GM20000 (cell line): ENCODE measurements at places on chromosomes 6 and 20.

DNA sequence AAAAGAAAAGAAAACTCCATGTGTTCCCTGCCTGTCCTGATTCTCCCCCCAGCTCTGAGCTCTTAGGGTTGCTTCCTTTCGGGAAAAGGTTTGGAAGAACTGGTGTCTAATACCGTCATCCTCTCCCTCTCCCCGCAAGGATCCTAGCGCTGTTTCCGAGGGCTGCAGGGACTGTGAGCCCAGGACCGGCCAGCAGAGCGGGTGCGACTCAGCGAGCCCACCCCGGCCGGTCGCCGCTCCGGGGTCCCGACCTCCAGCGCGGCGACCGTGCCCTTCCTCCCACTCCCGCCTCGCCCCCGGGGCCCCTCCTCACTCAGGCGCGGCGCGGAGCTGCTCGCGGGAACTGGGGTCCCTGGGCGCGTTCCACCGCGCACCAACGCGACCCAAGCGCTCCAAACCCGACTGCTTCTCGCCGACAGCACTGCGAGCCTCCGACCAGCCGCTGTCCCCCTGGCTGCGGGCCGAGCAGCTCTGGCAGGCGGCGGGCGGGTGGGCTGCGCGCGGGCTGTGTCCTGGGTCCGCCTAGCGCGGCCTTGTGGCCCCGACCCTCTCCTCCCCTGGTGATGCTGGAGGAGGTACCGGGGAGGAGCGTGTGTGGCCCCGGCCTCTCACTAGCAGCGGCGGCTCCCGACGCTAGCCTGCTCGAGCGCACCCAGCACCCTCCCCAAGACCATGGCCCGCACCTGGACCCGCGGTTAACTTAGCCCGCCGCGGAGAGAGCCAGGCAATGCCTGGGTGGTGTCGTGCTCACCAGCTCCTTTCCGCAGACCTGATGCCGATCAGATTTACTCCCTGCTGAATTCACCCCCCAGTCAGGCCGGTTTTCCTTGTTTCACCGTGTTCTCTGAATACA is at the start of gene PLA2G7:
Gene PLA2G7 (minus strand): TSS at position 509 of the 853 bp plus-strand sequence. CDS start 12,484 bp downstream, outside the sequence.
- peak; percentile 18 for DNase-seq

GRCh38 chr6:14118091-14118439 is 493 bp downstream of the CD83 start:
- no peak for DNase-seq

DNA sequence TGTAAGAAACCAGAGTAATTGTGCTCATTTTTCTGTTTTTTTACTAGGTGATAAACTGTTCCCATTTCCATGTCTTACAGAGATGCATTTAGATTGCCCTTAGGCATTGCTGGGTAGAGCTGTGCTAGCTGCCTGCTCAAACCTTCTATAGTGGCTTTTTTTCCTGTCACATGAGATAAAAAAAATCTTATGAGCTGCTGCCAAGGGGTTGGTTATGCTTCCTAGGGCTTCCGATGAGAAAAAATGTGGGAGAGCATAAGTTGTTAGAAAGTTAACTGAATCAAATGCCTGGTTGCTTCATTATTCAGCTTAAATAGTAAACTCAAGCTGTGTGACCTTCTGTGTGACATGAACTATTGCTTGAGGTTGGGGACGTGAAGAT is 50.0 kb upstream of the NOX3 start:
- DNase-seq, result no peak

GRCh38 chr20:51162015-51162414 is 139.1 kb upstream of the KCNG1 start:
- no peak for DNase-seq

DNA sequence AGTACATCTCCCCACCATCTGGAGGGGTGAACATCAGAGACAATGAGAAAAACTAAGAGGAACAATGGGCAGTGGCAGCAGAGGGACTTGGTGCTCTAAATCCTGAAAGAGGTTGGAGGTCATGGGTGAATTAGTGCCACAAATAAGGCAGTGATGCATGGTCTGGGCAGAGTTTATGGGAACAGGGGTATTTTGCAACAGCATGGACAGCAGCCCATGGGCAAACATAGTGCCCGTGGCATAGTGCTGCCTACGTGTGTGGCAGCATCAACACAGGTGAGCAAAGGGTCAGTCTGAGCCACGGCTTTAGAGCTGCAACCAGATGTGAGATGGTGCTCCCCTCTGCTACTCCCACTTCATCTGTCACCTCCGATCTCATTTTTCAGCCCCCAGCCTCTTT is 459.1 kb upstream of the CITED2 start:
- no peak for DNase-seq

DNA sequence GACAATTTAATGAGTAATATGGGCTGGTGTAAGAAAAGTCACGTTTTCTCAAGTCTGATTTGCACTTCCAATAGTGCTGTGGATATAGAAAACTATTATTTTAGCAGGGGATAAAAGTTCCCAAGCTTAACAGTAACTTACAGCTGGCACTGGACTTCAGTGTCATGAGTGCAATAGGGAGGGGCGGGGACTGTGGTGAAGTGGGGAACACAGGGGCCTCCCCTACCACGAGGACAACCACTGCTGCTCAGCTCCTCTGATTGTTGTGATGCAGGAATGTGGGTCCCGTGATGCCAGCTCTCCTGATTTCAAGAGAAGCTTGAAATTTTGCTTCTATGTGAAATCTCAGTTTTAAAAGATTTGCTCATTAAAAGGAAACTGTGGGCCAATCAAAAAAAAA is 24.0 kb downstream of the SLC13A3 start:
- DNase-seq, result no peak

DNA sequence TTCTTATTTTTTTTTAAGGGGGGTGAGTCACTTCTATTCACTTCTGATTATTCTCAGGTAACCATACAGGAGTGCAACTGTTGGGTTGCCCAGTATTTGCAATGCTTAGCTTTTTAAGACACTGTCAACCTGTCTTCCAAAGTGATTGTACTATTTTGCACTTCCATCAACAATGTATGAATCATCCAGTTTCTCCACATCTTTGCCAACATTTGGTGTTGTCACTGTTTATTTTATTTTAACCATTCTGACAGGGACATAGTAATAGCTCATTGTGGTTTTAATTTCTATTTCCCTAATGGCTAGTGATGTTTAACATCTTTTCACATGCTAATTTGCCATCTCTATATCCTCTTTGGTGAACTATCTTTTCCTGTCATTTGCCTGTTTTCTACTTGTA is 1.4 kb upstream of the SLC13A3 start:
- DNase-seq, result no peak

- peak; percentile 22 for DNase-seq
Observed at GRCh38 chr6:152636021-152636608, 1.0 kb downstream of the SYNE1 start.

GRCh38 chr6:157967486-157967885 is 14.2 kb upstream of the SYNJ2 start:
- DNase-seq, result no peak

DNA sequence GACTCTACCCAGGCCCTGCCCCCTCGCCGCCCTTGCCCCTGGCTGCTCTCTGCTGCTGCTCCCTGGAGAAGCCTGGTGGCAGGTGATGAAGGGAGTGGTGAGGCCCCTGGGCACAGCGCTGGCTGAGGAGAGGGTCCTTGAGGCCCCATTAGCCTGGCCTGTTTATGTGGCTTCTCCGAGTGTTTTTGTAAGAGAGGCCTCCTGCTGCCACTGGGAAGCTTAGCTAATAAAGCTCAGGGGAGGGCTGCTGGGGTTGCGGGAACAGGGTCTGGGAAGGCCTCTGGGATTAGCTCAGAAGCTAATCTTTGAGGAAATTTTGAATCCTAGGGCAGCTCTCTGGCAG is 15.5 kb downstream of the EBF4 start:
- no peak for DNase-seq

DNA sequence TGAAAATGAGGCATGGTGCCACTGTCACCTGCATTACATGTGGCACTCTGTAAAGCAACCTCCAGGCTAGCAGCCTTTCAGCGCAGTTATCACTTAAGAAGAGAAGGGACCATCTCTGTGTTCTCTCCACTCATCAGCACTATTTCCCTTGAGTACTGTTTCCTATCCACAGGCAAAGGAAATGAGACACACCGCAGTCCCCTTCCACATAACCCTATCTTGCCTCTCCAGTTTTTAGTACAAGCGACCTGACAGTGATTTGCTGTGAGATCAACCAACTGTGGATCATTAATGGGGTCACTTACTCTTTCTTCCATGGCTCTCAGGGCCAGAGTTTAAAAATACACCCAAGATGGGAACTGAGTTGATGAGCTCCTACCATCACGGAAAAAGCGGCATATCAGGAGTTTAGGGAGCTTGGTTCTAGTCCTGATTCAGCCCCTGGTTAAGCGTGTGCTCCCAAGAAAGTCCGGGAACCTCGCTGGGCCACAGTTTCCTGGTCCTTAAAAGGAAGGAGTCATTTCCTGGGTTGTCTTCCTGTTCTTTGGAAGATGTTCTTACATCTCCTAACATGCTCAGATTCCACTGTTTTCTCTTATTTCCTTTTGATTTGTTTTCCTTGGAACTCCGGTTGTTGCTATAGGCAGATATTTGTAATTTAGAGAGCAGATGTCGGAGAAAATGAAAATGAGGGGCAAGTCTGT is 27.3 kb downstream of the PRDM1 start:
- no peak for DNase-seq

- DNase-seq, result no peak
Observed at GRCh38 chr6:113500221-113500620, 356.9 kb upstream of the MARCKS start.

- DNase-seq, result no peak
Observed at GRCh38 chr6:81834141-81834681, 81.7 kb upstream of the TENT5A start.

GRCh38 chr6:131054392-131055250 is 8.4 kb downstream of the EPB41L2 start:
- DNase-seq, result no peak

DNA sequence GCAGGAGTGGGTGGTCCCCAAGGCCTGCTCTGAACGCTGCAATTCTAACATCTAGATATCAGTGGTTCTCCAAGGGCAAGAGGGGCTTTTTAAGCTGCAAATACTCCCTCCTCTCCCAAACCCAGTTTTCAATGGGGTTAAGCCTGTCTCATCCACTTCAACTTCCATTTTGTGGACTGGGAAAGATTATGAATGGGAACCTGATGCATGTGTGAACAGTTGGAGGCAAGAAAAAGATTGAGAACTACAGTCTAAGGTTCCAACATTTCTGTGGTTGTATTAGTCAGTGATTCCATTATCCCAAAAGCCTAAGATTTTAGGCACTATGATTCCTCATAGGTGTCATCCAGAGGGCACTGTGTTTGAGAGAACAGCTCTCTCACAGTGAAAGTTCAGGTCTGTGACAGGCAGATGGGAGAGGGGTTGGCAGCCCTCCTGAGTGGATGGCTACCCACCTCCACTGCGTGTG is 53.7 kb downstream of the HNF4A start:
- DNase-seq, result no peak

DNA sequence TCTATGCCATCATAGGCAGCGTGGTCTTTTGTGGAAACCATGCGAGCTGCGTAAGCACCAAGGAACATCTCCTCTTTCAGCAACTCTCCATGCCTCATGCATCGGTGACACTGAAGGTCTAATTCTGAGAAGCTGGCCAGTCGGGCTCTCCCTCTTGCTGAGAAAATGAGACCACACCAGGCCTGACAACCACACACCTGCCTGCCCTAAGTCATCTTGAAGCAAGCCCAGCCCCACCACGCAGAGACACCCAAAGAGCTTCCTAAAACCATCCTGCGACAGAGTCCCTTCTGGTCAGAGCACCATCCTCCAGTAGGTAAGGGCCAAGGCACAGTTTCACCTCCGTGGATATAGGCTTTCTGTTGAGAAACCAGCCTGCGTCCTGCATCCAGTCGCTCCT is 26.6 kb downstream of the PREX1 start:
- DNase-seq, result no peak

GRCh38 chr20:62595491-62595890 is 46.8 kb upstream of the SLCO4A1 start:
- DNase-seq, result no peak

GRCh38 chr20:48802647-48803046 is 25.2 kb downstream of the PREX1 start:
- no peak for DNase-seq

DNA sequence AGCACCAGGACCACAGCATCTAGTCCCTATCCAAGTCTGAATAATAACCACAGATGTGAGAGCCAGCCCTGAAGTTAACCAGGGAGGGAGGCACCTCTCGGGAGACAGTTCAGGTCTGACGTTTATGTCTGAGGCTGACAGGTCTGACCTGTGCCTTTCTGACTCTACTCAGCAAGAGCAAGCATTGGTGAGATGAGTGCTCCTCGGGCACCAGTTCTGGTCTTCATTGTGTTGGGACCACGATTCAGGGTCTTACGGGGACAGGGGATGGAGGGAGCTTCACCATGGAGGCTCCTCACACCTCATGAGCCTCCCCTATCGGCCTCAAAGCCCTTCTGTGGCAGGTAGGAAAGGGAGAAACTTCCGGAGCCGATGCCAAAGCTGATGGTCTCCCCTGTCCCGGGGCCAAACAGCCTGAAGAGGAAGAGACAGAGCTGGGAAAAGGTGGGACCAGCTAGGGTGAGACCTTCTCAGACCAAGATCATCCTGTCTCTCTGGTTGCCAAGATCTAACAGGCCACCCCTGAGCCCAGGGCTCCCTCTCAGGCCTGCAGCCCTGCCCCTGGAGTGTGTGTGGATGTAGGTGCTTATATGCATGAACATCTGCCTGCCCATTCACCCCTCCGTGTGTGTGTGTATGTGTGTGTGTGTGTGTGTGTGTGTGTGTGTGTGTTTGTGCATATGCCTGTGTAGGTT is 170.5 kb downstream of the VEGFA start:
- DNase-seq, result no peak

GRCh38 chr6:34465531-34466241 is at the start of gene PACSIN1:
Gene PACSIN1 (plus strand): TSS chr6:34466076. CDS start chr6:34526306, 60,230 bp downstream.
- DNase-seq, result peak; percentile 71

DNA sequence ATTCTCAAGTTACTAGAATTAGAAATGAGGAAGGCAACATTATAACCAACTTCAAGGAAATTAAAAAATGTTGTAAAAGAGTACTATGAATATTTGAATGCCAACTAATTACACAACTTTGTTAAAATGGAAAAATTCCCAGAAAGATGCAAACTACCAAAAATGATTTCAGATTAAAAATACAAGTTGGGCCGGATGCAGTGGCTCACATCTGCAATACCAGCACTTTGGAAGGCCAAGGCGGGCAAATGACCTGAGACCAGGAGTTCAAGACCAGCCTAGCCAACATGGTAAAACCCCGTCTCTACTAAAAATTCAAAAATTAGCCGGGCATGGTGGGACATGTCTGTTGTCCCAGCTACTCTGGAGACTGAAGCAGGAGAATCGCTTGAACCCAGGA is 874.2 kb upstream of the GJE1 start:
- no peak for DNase-seq

DNA sequence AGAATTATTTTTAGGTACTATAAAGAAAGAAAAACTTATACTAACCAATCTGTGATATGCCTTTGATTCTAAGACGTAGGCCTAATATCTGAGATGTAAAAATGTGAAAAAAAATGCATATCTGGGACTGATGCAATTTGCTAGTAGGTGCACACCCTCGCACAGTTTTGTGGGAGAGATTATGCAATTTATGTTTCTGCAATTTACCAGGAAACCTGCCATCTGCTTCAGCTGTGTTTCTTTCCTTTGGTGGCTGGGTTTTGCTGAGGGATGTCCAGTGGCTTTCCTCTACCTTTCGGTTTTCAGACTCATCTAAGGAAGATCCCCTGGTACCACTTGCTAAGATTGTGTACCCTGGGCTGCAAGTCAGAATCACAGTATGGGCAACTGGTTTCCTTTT is 186.9 kb downstream of the ZFP64 start:
- no peak for DNase-seq
